Activated naive CD4-positive, alpha-beta T cell treated with anti-CD3 and anti-CD28 coated beads for 36 hours (primary cell): ENCODE measurements at places on chromosomes 2 and 18.

- no peak overlapping the region for H3K4me3 ChIP-seq
- H3K27ac ChIP-seq: no peak overlapping the region
- H3K36me3 ChIP-seq: no peaks in the 10 kb centered on the region
- DNase-seq: no peak
- no peaks in the 10 kb centered on the region for H3K27me3 ChIP-seq
- peaks cover 18% of the 10 kb centered on the region for H3K4me1 ChIP-seq
These were observed 43.5 kb upstream of the CD28 start for GRCh38 chr2:203662951-203663350.

DNA sequence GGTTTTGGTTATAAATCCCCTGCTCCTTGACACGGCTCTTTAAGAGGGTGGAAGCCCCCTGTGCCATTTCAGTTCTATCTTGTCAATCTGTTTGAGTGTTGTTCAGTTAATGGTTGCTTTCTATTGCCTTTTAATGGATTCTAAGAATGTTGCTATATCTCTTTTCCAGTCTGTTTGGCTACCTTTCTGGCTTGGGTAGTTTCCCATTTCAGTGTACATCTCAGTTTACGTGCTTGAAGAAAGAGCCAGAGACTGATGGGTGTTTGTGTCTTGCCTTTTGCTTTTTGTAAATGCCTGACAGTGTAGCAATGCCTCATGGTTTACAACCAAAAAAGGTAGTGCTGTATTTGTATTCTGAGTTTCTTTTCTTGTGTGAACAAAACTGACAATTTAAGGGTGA, 45.3 kb downstream of the SPATS2L start:
- no peak overlapping the region for H3K27ac ChIP-seq
- DNase-seq: no peak
- H3K36me3 ChIP-seq: no peaks in the 10 kb centered on the region

DNA sequence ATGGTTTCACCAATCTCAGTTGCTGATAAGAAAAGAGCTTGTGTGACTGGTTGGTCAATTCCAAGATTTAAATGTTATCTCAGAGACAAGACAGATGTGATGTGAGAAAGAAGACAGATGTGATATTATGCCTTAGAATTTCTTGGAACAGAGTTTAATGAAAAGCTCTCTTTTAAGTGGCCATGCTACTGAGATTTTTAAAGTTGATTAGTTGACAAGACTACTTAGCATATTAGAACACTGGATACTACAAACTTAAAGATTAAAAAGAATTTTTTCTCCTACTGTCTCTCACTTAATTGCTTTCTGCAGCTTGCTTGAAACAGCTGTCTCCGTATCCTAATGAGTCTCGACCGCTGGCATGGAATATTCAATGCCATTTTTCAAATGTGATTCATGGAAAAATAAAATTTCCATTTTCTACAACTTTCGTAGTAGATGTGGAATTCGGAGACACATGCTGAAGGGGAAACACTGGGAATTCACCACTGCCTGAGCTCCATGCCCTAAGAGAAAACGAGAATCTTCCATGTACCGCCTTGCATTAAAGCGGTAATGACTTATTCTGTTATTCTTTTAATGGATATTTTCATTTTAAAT, 634.2 kb upstream of the SETBP1 start:
- H3K36me3 ChIP-seq: no peaks in the 10 kb centered on the region
- no peak overlapping the region for H3K27ac ChIP-seq
- no peak for DNase-seq
- no peaks in the 10 kb centered on the region for H3K4me1 ChIP-seq

GRCh38 chr18:56207989-56208388, 430.4 kb downstream of the TXNL1 start:
- DNase-seq: no peak
- no peaks in the 10 kb centered on the region for H3K4me1 ChIP-seq
- H3K36me3 ChIP-seq: no peaks in the 10 kb centered on the region
- H3K27me3 ChIP-seq: no peaks in the 10 kb centered on the region
- H3K27ac ChIP-seq: no peak overlapping the region

- no peaks in the 10 kb centered on the region for H3K36me3 ChIP-seq
- H3K4me3 ChIP-seq: no peak overlapping the region
- no peak overlapping the region for H3K27ac ChIP-seq
- H3K27me3 ChIP-seq: peaks cover 9% of the 10 kb centered on the region
These were observed 171.5 kb downstream of the INO80D start for GRCh38 chr2:205914213-205915129.

DNA sequence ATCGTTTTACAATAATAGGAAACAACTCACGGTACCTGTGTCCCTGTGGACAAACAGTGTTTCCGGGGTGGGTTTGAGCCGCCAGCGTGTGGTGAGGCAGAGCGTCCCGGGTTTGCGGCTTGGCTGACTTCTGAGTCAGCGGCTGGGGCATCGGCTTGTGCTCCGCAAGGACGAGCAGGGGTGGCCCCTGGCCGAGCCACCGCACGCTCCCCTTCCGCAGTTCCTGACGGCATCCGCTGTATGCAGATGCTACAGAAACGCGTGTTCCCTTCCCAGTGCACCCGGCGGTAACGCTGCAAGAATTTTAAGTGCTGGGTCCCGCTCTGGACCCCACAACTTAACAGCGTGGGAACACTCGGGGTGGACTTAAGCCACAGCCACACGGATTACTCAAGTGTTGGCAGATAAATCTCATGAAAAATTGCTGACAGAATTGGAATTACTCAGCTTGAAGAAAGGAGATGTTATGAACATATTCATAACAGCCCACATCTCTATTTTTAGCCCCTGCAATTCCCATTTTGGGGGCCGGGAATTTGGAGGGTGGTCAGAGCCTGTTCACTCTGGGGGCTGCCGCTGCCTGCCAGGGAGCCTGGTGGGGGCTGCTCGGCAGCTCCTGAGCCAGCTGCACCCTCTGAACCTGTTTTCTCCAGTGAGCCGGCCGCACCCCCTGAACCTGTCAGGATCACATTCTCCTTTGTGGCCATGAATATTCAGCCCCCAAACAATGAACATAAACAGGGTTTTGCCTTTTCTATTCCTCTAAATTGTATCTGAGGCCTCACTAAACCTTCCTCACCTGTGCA, 12.6 kb upstream of the KCNG2 start:
- DNase-seq: no peak
- H3K36me3 ChIP-seq: no peaks in the 10 kb centered on the region
- H3K27me3 ChIP-seq: peaks cover 34% of the 10 kb centered on the region
- H3K4me1 ChIP-seq: no peaks in the 10 kb centered on the region
- no peak overlapping the region for H3K4me3 ChIP-seq
- no peak overlapping the region for H3K27ac ChIP-seq

DNA sequence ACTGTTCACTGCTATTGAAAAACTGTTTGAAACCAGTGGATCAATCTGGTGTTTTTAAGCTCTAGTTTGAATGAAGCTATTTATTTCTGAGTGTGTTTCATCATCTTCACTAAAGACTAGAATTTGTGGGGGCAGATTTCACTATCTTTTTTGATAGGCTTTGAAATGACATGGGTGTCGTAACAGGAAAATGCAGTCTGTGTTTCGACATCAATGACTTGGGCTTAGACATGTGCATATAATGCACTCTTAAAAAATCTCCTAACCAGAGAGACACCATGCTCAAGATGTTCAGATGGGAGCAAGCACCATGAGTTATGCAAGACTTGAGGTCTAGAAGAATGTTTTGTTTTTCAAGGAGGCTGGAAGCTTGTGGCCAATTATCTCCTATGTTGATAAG, 221.6 kb downstream of the GPD2 start:
- no peaks in the 10 kb centered on the region for H3K36me3 ChIP-seq
- no peak overlapping the region for H3K27ac ChIP-seq
- no peak overlapping the region for H3K4me3 ChIP-seq
- no peak for DNase-seq
- no peaks in the 10 kb centered on the region for H3K4me1 ChIP-seq

GRCh38 chr18:47143899-47144485, 6.3 kb downstream of the HDHD2 start:
- no peaks in the 10 kb centered on the region for H3K27me3 ChIP-seq
- peaks cover 23% of the 10 kb centered on the region for H3K36me3 ChIP-seq
- H3K4me3 ChIP-seq: no peak overlapping the region
- H3K4me1 ChIP-seq: peaks cover 22% of the 10 kb centered on the region

DNA sequence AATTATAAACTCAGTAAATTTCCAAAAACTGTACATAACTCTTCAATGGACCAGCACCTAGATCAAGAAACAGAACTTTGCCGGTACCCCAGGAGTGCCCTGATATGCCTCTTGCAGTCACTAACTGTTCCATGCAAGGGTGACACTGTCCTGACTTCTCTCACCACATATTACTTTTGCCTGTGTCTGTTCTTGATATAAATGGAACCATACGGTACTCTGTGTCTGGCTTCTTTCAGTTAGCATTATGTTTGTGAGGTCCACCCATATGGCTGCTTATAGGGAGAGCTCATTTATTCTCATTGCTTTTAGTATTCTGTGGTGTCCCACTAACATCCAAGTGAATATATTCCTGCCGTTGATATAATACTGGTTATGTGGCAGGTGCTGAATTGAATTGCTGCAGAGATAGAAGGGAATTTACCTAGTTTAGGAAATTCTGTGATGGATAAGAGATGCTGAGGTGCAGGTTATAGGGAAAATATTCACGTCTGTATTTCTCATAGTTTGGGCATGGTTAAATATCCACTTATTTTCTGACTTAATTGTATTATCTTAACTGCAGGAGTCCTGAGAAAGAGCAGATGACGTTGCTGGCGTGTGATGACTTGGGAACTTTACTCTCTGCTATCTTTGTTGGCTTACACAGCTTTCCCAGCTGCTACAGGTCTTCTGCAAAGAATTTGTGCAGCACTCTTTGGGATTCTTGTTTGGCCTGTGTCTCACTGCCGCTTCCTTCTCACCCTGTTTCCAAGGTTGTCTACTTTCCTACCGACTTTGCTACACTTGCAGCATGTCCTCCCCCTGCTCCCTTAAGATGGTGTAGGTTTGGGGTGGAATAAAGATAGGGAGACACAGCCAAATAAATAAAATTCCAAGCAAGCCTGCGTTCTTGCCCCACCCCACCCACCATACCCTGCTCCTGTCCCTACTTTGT, 107.9 kb downstream of the MAP4K4 start:
- H3K36me3 ChIP-seq: peaks cover 13% of the 10 kb centered on the region
- no peak overlapping the region for H3K4me3 ChIP-seq
- DNase-seq: no peak
- no peaks in the 10 kb centered on the region for H3K27me3 ChIP-seq

GRCh38 chr2:179239195-179239594, 25.4 kb downstream of the SESTD1 start:
- H3K4me1 ChIP-seq: peaks cover 27% of the 10 kb centered on the region
- DNase-seq: no peak
- H3K36me3 ChIP-seq: no peaks in the 10 kb centered on the region

GRCh38 chr2:178194600-178195389, 483 bp downstream of the OSBPL6 start:
- peak overlapping the region; percentile 69 for H3K4me3 ChIP-seq
- H3K36me3 ChIP-seq: no peaks in the 10 kb centered on the region
- no peak overlapping the region for H3K27ac ChIP-seq
- peaks cover 57% of the 10 kb centered on the region for H3K27me3 ChIP-seq
- peaks cover 3% of the 10 kb centered on the region for H3K4me1 ChIP-seq

DNA sequence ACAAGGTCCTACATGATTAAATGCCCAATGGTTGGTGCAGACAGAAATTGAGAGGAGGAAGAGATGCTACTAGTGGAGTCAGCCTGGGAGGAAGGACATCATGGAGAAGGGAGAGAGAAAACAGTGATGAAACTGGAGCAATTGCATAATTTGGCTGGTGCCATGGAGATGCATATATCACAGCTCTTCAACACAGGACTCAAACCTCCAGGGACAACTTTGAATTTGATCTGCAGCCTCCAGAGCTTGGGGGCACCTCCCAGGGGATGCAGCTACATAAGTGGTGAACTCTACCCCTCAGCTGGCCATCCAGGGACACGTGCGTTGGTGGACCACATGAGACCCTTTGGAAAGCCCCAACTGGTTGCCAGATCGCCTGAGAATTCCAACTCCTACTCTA, 80.4 kb downstream of the CTAGE1 start:
- H3K36me3 ChIP-seq: no peaks in the 10 kb centered on the region
- H3K27ac ChIP-seq: no peak overlapping the region
- H3K4me1 ChIP-seq: peaks cover 2% of the 10 kb centered on the region

DNA sequence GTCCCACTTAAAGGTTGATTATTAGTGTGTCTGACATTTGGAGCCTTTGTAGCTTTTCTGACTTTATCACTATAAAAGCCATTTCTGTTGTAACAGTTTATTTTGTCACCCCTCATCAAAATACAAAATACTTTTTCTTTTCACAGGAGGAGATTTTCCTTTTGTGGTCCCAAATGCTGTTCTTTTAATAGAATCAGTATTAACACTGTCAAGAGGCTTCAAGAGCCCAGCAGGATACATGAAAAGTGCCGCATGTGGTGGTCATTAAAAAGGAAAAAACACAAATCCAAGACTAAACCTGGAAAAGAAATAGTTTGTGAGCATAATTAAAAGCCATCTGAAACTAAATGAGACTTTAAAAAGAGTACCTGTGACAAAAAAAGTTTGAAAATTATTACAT, 515.7 kb downstream of the DCDC2C start:
- H3K4me3 ChIP-seq: no peak overlapping the region
- no peaks in the 10 kb centered on the region for H3K27me3 ChIP-seq
- H3K36me3 ChIP-seq: no peaks in the 10 kb centered on the region
- H3K4me1 ChIP-seq: no peaks in the 10 kb centered on the region

DNA sequence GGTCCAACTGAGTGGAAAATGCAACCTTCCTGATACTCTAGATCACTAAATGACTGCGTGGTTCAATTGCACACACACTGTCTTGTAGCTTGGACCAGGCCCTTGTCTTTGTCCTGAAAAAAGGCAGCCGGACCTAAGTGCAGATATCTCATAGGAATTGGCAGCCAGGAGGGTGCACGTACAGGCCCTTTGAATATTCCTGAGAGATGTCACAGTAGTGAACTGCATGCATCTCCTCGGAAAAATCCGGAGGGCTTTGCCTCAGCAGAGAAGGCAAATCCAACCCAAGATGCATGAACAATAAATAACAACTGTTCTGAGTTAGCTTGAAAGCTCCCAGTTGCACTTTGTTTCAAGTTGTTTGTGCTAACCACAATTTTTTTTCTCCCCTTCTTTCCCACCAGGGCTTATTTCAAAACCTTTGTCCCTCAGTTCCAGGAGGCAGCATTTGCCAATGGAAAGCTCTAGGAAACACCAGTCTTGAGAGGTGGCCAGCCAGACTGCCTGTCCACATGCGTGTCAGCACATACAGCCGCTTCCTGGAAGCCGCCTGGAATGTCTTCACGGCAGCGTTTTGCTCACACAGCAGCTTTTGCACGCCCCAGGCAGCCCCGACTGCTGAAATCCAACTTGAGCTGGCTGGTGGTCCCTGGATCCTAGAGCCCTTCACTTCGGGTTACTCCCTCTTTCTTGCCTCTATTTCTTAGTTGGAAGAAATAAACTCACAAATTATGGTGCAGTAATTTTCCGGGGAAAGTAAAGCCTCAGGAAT, 54.4 kb upstream of the FOSL2 start:
- no peak for DNase-seq
- H3K4me3 ChIP-seq: no peak overlapping the region
- no peak overlapping the region for H3K27ac ChIP-seq
- H3K27me3 ChIP-seq: no peaks in the 10 kb centered on the region

- H3K27me3 ChIP-seq: peaks cover 4% of the 10 kb centered on the region
- peak overlapping the region; percentile 46 for H3K27ac ChIP-seq
- peaks cover 40% of the 10 kb centered on the region for H3K4me1 ChIP-seq
- H3K4me3 ChIP-seq: no peak overlapping the region
- DNase-seq: no peak
These were observed 21.3 kb downstream of the PLEK start for GRCh38 chr2:68386365-68386764.

- H3K4me3 ChIP-seq: no peak overlapping the region
- no peak for DNase-seq
- peaks cover 20% of the 10 kb centered on the region for H3K36me3 ChIP-seq
These were observed 8.9 kb upstream of the MYL12A start for GRCh38 chr18:3238742-3239141.
